ENCODE measurements at places on chromosomes 3 and 15. TPM values are rescaled to one million over a fixed set of nuclear protein-coding genes. Genes with fewer than 3 reads are reported as not detected.

SLC12A1 gene
- not detected for total RNA-seq

CTDSPL gene
- total RNA-seq = 46.0 TPM

CACNA1D gene
- total RNA-seq = 0.78 TPM

DISP2 gene
- total RNA-seq = 5.9 TPM

VWA5B2 gene
- total RNA-seq = not detected

CHL1 gene
- 24.2 TPM for total RNA-seq

NRROS gene
- 2.4 TPM for total RNA-seq

LRTM1 gene
- not detected for total RNA-seq

TMEM87A gene
- total RNA-seq = 17.3 TPM

PPP1R14D gene
- not detected for total RNA-seq

PML gene
- 18.2 TPM for total RNA-seq

PLA2G4B gene
- total RNA-seq = 3.6 TPM

ACKR2 gene
- 0.43 TPM for total RNA-seq

LDHAL6B gene
- not detected for total RNA-seq

SUCNR1 gene
- 0.08 TPM for total RNA-seq

LEKR1 gene
- 0.56 TPM for total RNA-seq

WNT5A gene
- 6.7 TPM for total RNA-seq

DUOX1 gene
- total RNA-seq = 1.2 TPM

C3orf49 gene
- total RNA-seq = not detected

CX3CR1 gene
- total RNA-seq = 1.5 TPM

CSPG4 gene
- 5.2 TPM for total RNA-seq

CPNE9 gene
- not detected for total RNA-seq

IL12A gene
- 0.91 TPM for total RNA-seq

DCLK3 gene
- 0.43 TPM for total RNA-seq

HEXA gene
- 58.7 TPM for total RNA-seq

CLDN16 gene
- not detected for total RNA-seq

SERPINI2 gene
- 0.40 TPM for total RNA-seq

SLC51B gene
- total RNA-seq = not detected

IGSF11 gene
- 2.9 TPM for total RNA-seq

VGLL4 gene
- 23.0 TPM for total RNA-seq

ZNF660 gene
- total RNA-seq = 0.73 TPM

FAM131A gene
- total RNA-seq = 36.3 TPM

PLA2G4D gene
- not detected for total RNA-seq

ECE2 gene
- total RNA-seq = not detected

P4HTM gene
- total RNA-seq = 25.1 TPM

RTP3 gene
- total RNA-seq = not detected

EIF4E3 gene
- 52.6 TPM for total RNA-seq

TRH gene
- total RNA-seq = not detected

IGF1R gene
- total RNA-seq = 31.4 TPM

SPTBN5 gene
- total RNA-seq = 3.4 TPM

SERINC4 gene
- 0.19 TPM for total RNA-seq

FOXL2NB gene
- not detected for total RNA-seq

MRAS gene
- 368 TPM for total RNA-seq

VEPH1 gene
- total RNA-seq = not detected

LRRK1 gene
- total RNA-seq = 3.0 TPM
